ENCODE measurements at places on chromosomes 3 and 15.

DNA sequence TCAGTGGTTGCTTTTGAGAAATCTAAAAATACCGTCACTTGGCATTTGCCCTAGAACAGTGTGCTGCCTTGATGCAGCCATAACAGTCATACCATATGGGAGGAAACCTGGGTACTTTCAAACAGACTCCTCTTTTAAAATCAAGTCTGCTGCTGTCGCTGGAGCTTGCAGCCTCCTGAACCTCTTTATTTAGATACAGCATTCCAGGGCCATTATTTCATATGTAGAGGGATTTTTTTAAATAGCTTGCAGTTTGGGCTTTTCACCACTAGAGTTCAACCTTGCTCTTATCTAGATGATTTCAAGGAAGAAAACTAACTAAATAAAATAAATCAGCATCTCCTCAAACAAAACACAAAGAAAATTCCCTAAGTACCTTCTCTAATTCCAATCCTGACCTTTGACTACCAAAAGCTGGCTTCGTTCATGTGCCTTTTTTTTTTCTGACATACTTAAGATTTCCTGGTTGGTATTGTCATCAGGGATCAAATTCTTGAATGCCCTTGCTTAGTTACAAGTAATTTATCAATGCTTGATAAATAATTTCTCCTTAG is 111.6 kb downstream of the KBTBD8 start:
- DNase-seq = peak; percentile 39

DNA sequence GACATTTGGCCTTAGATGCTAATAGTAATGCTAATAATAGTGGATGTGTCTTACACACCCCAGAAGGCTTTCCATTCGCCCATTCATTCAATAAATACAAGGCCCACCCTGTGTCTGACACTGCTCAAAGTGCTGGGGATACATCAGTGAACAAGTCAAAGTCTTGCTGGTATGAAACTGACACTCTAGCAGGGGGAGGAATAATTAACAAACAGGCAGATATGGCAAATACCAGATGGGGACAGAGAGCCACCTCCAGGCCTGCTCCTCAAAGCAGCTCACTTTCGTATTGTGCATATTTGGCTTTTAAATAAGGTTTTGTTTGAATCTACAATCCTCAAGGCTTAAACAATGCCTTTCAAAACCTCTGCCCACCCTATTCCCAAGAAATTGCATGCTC is 28.3 kb upstream of the LYZL4 start:
- DNase-seq = no peak

GRCh38 chr3:182527745-182528144 is 265.6 kb upstream of the ATP11B start:
- no peak for DNase-seq

DNA sequence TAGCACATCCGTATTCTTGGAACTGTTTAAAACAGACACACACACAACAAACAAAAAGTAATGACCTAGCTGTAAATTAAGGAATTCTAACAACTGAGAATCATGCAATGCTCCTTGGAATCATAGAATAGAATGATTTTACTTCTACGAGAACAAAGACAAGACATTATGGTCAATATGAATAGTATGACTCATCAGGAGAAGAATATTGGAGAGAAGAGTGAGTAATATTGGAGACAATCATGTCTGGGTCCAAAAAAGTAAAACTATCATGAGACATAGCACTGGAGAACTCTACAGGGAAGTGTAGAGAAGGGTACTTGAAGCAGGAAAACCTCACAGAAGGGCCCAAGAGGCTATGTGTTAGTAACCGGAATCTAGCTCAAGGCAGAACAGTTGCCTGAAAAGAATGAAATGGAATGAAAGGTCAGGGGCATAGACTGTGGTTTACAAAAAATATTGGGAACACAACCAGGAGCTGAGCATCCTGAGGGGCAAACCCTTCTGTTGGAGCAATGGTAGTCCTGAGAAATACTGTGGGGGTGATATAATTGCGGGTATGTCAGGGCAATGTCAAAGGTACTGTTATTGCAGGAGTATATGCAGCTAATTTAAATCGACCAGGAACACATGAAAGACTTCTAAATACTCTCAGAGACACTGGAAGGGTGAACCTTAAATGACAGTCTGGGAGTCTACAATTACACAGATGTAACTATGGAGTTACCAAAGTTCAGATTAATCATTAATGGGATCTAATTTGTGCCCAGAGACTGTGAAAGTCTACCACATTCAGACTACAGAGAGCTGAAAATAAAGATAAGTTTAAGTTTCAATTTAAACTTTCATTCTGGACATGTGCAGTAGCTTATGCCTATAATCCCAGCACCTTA is 201.2 kb downstream of the BCHE start:
- DNase-seq = no peak

- no peak for DNase-seq
These were observed 71.8 kb downstream of the TM2D3 start for GRCh38 chr15:101580431-101580830.

Data from fibroblast of skin of left biceps (primary cell).